ENCODE measurements at places on chromosomes 4 and X.

DNA sequence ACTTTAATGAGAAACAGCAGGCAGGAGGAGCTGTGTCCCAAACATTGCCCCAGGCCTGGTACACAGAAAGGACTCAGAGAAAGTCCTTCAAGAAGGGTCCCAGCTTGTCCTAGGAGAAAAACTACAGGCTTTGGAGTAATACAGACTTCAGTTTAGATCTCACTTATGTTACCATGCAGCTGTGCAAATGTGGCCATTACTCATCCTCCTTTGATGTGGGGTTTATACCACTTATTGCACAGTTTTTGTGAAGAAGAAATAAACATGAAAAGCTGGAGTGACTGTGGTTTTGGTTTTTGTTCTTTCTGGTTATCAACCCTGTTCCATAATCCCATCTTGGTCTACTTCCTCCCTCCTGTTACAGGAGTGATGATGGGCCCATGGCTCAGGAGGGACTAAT is 8.1 kb upstream of the CYTL1 start:
- DNase-seq: no peak

GRCh38 chrX:56764153-56764974 is 35.3 kb downstream of the NBDY start:
- DNase-seq: no peak

GRCh38 chrX:49932791-49933190 is 10.4 kb downstream of the CLCN5 start:
- DNase-seq: peak; percentile 9

DNA sequence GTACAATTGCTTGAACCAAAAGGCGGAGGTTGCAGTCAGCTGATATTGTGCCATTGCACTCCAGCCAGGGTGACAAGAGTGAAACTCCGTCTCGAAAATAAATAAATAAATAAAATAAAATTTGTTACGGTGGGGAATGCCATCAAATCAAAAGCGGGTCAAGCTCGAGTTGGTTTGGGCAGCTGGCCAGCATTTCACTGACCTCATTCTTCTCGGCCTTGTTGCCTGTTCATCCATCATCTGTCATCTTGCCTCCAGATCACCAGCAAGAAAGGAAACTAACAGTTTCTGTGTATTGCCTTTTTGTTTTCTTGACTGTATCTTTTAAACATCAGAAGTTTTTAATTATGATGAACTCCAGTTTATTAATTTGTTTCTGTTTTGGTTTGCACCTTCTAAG is 31.5 kb upstream of the KLHL2 start:
- no peak for DNase-seq

- no peak for DNase-seq
Observed at GRCh38 chr4:2390146-2390545, 28.3 kb downstream of the ZFYVE28 start.

DNA sequence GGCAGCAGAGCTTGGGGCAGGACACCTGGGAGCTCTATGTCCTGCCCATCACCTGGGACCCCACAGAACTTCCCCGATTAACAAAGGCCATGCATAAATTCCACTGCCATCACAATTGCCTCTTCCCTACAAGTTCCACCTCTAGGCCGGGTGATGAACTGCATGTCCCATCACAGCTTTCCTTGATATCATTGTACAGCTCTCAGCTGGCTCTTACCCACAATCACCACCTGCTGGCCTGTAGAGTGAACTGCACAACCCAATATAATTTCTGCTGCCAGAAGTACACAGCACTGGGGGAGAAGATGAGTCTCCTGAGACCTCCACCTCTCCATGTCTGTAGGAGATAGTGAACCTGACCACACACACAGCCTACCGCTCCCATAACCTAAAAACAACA is 285.0 kb upstream of the AADAT start:
- DNase-seq: no peak

DNA sequence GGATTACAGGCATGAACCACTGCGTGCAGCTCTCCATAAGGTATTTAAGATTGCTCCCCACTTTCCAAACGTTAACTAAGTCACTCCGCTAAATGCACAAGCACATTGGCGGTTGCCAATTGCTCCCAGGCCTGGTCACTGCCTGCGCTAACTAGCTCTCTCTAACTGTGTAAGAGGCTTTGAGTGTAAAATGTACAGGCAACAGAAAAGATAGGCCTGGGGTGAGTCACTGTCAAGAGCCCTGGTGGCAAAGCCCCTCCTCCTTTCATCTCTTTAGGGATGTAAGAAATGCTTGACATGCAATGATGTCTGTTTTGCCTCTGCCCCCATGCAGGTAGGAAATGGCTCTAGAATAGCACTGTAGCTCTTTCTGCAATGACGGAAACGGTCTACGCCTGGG is 329.7 kb upstream of the GATB start:
- DNase-seq: no peak

DNA sequence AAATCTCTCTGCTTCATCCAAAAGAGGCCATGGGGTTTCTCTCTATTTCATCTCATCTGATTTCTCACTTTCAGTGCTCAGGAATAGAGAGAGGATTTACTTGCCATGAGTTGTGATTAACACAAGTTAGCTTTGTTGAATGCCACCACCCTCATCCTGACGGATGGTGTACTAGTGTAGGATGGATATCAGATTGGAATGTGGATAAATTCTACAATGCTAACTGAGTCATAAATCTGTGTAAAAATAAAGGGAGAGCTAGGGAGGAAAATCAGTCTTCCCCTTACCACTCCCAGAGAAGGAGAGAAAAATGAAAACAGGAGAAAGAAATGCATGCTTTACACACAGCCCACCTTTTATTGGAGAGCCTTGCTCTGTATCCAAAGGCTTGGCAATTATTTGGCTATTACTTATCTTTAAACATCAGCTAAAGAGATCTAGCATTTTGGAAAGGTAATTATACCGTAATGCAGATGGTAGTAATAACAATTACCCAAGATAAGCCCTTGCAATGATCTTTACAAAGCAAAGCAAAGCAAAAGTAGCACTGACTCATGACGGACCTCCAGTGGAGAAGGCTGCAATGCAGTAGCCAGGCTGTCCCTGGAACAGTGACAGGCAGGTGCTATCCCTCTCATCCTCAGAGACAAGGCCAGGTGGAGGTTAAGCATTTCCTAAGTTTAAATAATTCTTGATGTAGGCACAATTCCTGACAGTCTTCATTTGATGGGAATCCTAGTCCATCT is 306.3 kb upstream of the PPARGC1A start:
- no peak for DNase-seq

DNA sequence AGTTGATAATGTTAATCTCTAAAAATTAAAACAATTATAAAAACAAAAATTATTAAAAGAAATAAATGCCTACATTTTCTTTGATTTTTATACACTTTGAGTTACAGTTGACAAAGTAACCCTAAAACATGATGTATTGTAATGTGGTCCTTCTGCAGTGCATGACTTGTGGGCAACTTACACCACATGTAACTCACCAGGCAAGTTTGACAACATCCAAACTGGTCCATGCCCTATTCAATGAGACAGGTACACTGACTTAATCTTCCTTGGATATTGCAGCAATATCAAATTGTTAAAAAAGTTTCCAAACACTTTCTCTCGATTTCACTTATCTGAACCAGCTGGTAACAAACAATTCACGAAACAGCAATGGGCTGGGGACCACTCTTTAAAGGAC is 81.5 kb downstream of the FTHL17 start:
- DNase-seq: no peak

DNA sequence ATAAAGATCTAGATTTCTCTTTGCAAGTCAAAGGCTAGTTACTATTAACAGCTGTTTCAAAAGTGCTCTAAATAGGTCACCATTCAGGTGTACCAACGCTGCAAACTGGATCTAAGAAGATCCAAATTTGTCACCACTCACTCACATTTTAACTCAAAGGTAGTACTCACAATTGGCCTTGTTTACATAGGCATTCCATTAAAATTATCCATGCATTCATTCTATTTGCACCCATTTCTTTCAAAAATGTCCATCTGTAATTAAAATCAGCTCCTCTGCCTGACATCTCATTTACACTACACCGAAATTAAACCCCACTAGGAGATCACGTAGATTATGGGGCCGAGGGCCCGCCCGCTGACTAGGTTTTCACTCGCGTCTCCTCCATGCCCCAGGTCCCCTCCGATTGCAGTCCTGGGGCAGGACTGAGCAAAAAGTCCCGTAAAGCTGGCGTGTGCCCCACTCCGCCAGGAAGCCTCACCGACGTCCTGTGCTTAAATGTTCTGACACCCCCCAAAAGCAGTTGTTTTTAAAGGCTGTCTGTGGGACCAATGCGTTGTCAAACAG is 1.3 kb upstream of the ING2 start:
- no peak for DNase-seq

DNA sequence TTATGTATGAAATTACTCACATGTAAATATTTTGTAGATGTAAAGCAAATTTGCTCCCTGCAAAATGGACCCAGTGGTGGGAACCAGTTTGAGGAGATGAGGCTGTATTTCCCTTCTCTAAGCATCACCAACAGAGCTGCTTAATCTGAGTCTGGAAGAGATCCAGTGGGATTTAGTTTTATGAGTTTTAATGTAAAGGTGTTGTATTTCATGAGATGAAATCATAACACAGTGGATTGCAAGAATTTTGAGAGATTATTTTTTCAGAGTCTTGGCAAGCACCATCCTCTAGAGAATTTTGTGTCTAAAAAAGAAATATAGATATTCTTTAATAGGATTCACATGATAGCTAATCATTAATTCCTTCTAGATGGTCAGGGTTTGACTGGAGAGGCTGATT is 35.6 kb upstream of the SFRP2 start:
- DNase-seq: no peak

GRCh38 chr4:146222313-146222712 is 8.0 kb downstream of the REELD1 start:
- DNase-seq: no peak

DNA sequence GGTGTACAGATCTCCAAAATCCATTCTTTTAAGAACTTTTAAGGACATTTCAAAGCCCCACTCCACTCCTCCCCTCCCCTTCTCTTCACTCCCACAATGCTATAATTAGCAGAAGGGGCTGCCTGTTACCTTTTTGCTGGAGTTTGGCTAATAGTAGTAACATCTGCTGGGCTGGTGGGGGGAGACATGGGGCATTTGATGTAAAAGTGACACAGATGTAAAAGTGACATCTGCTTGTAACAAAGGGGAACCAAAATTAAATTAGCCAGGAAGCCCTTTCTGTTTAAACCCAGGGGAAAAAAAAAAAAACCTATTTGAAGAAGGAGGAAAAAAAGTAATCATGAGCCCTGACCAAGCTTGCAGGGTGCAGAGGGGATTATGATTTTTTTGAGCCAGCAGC is 5.4 kb upstream of the PHOX2B start:
- no peak for DNase-seq

DNA sequence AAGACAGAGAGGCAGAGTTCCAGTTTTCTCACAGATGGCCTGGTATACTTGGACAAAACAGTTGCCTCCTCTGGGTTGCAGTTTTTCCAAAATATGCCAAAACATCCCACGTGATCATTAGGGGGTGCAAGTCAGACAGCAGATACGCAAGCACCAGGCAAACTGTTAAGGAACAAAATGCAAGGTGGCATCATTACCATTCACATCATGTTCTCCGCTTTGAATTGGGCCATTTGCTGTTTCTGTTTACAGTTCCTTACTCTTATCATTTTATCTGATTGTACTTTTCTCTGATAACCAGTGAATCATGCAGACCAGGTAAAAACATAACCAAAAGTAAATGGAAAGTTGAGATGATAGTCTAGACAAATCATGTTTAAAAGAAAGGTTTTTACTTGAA is 16.4 kb upstream of the HMGB3 start:
- no peak for DNase-seq

DNA sequence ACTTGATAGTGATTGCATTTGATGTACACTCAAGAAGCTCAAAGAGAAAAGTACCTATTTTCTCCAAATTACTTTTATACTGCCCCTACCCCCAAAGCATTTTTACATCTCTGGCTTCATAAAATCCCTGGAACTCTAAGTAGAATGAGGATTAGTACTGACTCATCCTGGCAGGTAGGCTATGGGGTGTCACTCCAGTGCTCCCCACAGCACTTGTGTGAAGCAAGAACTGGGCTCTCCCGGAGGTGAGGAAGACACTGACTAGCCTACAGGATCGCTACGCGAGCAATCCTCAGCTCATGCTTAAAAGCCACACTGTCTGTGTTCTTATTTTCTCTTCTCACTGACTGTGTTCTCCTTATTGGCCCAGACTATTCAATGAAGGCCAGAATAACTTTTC is 90.4 kb upstream of the NDP start:
- DNase-seq: no peak

DNA sequence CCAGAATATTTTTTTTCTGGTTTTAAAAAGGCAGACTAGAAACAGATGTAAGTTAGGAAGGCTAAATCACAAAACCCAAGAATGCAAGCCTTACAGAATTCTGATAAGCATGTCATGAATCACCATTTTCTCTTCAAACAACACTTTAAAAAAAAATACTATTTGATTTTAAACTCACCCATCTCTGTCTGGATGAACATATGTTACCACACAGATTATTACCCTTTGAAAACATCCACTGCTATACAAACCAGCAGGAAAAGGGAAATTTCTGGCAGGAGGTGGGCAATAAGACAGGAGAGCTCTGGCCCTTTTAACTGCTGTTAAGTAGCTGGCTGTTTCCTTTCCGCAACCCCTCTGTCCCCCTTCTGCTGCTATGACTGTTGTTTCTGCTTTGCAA is 317.7 kb upstream of the NOCT start:
- DNase-seq: no peak

GRCh38 chrX:106898462-106898861 is 4.7 kb downstream of the RIPPLY1 start:
- peak; percentile 18 for DNase-seq
